ENCODE measurements at places on chromosomes 12 and 14.

DNA sequence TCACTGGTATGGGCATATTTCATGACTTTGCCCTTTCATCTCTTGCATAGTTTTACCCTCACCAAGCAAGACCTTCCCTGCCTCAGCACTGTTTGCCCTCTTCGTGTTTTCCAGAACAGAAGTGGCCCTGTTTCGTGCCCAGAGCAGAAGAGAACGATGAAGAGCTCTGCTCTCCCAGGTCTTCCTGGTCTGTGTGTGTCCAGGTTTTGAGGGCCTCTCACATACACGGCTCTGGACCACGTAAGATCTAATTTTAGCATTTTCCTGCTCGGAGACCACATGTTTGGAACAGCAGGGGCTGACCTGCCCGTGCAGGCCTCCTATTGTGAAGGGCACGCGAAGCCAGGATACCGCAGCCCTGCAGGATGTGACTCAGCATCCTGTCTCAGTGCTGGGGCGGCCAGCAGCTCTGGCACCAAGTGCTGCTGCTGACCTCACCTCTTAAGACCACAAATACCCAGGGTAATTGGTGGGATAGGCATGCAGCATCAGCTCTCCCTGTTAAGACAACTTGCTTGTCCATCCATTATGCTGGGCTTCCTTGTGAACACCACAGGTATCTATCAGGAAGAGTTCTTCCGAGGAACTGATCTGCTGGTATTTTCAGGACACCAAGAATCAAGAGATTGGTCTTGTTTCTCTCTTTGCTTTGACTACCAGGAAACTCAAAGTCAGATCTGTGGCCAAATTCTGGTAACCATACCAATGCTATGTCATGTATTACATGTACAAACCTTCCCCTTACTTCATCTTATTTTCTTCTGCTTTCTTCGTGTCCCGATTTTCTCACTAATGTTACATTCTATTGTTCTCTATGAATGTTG is 19.0 kb downstream of the SSH1 start:
- peak; percentile 99 for DNase-seq

DNA sequence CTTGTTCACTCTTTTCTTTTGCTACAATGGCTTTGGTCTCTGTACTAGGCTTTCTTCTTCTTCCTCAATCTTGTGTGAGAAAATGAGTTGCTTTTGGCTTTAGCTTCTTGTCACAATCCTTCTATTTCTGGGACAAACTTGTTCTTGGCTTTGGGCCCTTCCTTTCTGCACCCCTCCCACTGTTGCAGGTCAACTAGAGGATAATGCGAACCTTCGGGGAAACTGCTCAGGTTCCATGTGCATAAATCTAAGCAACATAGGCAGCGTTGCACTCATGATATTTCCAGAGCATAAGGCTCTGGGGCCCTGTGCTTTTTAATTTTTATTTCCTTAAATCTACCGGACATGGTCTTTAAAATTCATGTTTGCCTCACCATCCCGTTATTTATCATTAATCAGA is 89.8 kb upstream of the LRIG3 start:
- no peak for DNase-seq

- DNase-seq, result no peak
These were observed 589 bp upstream of the HVCN1 start for GRCh38 chr12:110689281-110690126.

GRCh38 chr12:19039515-19039914 is 90.0 kb upstream of the PLEKHA5 start:
- no peak for DNase-seq

DNA sequence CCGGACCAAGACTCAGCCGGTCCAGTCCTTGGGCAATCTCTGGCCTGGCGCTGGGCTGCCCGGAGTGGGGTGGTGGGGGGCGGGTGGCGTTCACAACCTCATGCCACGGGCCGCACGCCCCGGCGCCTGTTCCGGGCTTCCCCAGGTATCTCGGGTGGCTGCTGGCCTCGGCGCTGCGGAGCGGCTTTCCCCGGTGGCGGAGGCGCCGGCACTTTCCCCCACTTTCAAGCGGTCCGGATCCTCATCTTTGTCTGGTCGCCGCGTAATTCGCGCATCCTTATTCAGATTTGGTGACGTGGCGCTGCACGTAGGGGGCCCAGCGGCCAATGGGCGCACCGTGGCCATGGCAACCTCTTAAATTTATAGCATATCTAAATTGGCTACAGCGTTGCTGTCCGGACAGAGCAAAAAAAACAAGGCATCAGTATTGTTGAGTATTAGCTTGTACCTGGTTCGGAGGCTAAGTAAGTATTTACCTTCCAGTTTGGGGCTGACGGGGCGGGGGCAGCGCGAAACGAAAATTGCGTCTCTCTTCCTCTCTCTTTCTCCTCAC is at the start of gene LHX5:
TSS of gene LHX5 (minus strand) at position 253 of the 553 bp plus-strand sequence. CDS start 373 bp downstream, outside the sequence.
- no peak for DNase-seq
